ENCODE measurements at places on chromosomes 2 and 18. TPM values are rescaled to one million over a fixed set of nuclear protein-coding genes. Genes with fewer than 3 reads are reported as not detected.

C2orf72 gene
- total RNA-seq: 0.42 TPM

ZNF892 gene
- 3.4 TPM for total RNA-seq

RAMP1 gene
- total RNA-seq: 122 TPM

NCOA1 gene
- total RNA-seq: 34.6 TPM

C18orf54 gene
- 0.53 TPM for total RNA-seq

CTNNA2 gene
- total RNA-seq: 0.42 TPM

APLF gene
- total RNA-seq: 6.2 TPM

- DNase-seq: no peak
Observed at GRCh38 chr18:50832754-50833153, 12.9 kb upstream of the MRO start.

GRCh38 chr2:196513796-196514526 lies 125.6 kb upstream of the CCDC150 start:
- no peak for DNase-seq

- no peak for DNase-seq
Observed at GRCh38 chr2:233423552-233423860, 69.2 kb downstream of the DGKD start.

GRCh38 chr18:26700201-26700600 lies 151.8 kb upstream of the KCTD1 start:
- no peak for DNase-seq

- no peak for DNase-seq
Observed at GRCh38 chr2:72036173-72036545, 111.5 kb downstream of the CYP26B1 start.

DNA sequence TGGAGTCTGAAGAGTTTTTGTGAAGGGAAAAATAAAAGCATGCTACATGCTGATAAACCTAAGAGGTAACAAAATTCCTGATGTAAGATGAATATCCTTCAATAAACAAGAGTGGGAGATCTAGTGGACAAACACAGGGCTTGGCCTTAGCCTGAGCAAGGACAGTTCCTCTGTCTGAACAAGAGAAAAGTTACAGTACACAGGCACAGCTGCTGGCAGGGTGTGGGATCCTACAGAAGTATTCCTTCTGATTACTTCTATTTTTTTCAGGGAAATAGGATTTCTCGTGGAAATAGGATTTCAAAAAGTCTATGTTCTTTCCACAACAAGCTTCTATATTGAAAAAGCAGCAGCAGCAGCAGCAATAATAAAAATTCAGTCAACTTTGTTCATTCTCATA lies 54.1 kb downstream of the NBAS start:
- DNase-seq: no peak

DNA sequence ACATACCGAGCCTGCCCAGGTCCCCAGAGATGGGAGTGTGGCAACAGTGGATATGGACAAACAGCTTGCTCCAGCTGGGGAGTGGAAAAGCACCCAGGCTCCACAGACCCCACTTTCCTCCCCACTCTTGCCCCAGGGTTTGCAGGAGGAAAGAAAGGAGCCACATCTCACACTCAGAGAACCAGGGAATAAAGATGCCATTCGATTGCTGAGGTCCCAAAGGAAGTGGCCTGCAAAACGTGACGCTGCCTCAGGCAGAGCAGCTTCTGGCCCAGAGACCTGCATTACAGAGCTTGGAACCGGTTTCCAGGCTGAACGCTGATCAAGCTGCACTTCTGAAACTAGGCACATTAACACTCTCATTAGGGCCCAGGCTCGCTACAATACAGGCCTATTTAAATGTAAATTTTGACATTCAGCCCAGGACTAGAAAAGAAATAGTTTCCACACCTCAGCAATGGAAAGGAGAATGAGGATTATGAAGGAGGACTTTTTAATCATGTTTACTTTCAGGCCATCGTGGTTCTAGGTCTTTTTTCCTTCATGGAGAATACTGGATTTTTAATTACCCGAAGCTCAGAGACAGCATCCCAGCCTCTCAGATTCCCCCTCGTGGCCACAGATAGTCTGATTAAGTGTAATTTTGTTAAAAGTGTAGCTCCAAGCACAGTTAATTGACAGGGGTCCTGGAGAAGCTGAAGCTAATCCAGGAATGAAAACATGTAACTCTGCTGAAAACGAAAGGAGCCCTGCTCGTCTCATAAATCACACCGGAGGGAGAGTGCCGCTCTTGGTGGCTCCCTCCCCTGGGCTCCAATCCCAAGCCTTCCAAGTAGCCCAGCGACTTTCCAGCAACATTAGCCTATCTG lies 221.3 kb upstream of the RAB6C start:
- DNase-seq: no peak

- DNase-seq: no peak
Observed at GRCh38 chr2:108573061-108573460, 38.8 kb downstream of the LIMS1 start.

DNA sequence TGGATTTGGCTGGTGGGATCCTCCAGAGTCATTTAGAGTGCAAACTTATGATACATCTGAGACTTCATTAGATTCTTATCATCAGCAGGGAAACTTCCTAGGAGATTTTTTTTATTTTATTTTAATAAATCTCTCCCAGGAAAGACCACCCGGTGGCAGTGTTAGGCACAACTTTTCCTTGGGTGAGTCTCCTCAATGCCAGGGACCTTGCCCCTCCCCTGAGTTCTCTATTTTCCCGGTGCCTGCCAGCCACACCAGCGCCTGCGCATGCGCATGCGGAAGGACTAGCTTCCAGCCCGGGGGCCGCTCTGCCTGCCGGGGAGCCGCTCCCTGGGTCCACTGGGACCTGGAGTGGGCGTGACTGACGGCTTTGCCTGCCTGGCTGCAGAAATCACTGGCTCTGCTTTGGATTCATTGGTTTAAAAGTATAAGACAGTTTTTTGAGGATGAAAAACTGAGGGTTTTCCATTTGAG lies 86.6 kb downstream of the TMEM182 start:
- peak; percentile 96 for DNase-seq

GRCh38 chr2:2542316-2542715 lies 211.2 kb upstream of the MYT1L start:
- no peak for DNase-seq

GRCh38 chr2:88521445-88522073 lies 69.1 kb upstream of the FOXI3 start:
- DNase-seq: no peak

DNA sequence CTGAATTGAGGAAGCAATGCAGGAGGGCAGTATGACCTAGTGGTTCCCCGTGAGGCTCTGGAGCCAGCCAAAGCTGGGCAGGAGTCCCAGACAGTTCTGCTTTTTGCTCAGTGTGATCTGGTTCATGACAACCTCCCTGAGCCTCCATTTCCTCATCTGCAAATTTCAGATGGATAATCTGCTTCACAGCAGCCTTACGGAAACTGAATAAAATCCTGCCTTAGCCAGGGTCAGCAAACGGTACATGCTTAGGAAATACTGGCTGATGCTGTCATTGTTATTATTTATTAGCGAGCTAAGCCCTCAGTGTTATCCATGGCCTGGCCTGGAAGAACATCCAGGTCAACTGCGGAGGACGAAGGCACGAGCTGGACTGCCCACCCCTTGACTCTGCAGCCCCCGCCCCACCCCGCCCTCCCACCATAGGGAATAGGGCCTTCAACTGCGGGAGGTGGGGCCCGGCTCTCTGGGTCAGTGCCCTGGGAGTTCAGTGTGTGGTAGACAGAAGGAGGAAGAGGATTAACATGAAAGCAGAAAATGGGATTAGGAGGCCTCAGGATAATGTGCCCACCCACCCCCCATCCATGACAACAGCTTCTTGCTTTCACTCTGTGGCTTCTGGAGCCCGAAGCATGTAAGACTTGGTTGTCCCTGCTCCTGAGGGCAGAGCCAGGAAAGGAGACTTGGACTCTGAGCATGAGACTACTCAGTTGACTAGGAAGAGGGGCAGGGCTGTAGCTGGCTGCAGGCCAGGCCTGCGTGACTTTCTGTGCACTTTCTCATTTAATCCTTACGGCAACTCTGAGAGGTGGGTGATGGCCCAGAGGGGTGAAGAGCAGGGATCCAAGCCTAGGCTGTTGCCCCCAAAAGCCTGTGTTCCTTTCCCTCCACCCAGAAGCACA lies 13.1 kb downstream of the PKDCC start:
- peak; percentile 86 for DNase-seq

DNA sequence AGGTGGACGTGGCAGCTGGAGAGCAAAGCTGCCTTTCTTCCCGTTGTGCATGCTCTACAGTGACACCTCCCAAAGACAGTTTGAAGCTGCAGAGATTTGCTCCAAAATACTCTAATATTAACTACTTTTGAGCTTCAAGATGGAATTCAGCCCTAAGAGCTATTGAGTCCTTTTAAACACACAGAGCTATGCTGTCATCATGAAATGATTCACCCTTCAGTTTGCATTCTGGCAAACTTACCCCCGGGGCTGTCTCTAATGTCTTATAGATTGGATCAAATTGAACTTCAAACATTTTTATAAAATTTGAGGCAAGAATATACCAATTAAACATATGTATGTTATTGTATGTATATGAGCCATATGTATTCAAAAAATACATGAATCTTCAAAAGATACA lies 110.7 kb upstream of the EFEMP1 start:
- DNase-seq: no peak

DNA sequence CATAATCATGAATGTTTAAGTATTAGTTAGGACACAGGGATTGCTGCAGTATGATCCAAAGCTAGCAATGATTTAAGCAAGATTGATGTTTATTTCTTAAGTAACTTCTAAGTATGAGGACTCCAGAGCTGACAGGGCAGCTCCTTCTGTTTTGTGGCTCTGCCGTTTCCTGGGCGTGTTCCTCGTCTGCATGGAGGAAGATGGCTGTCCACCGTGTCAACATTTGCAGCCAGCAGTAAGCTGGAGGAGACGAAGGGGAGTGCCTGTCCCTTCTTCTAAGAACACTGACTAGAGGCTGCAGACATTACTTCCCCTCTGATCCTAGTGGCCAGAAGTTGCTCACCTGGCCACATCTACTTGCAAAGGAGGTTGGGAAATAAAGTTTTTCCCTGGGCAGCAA lies 144.1 kb downstream of the MYO1B start:
- no peak for DNase-seq

DNA sequence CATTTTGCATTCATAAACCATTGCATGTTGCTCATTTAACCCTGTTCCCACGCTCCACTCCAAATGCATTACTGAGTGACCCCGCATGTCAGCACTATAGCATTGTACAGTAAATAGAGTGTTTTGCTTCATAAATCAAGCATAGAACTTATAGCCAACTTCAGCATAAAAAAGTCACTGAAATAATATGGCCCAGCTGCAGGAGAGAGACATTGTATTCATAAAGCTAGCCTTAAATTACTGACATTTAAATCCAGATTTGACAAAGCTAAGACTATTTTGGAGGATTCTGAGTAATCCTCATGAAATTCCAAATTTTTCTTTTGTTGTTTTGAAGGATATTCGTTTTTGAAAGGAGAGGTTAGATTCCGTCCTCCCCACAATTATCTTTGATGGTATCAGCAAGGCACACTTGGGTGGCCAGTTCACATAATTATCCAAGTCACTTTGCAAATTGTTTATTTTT lies 320.9 kb upstream of the TCF4 start:
- no peak for DNase-seq

- no peak for DNase-seq
Observed at GRCh38 chr2:239213643-239214101, 187.1 kb downstream of the HDAC4 start.

Data from right cardiac atrium (tissue), 5 donors.